ENCODE measurements at places on chromosomes 6 and 20. TPM values are rescaled to one million over a fixed set of nuclear protein-coding genes. Genes with fewer than 3 reads are reported as not detected.

- no peaks in the 10 kb centered on the region for H3K27me3 ChIP-seq
- DNase-seq, result no peak
- H3K4me3 ChIP-seq, result no peak overlapping the region
- peaks cover 3% of the 10 kb centered on the region for H3K36me3 ChIP-seq
- peaks cover 33% of the 10 kb centered on the region for H3K4me1 ChIP-seq
Observed at GRCh38 chr20:64065974-64066343, 3.0 kb downstream of the TCEA2 start.

Gene GSTA2
- not detected for total RNA-seq

Gene ZNF334
- 5.4 TPM for total RNA-seq

DNA sequence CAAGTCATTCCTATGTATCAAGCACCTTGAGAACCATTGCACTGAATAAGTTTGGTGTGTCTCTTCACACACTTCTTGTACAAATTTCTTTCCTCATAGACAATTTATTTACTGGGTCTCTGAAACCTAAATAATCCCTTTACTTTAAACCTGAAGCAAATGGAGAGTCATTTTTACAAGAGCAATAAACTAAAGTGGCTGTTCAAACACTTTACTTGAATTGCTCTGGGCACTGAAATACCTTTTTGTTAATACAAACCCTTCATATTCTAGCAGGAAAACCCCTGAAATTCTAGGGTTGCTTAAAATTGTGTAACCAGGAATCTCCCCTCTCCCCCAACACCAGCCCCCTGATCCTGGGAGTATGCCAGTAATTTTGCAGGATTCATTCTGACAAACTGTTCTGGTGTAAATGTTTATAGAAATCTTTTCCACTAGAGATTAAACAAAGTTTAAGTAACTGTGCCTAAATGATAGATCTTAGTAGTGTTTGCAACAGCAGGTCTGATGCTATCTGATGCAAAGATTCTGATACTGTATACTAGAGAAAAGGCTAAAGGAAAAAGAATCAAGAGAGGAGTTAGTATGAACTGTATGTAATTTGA lies 13.4 kb downstream of the RSPO3 start:
- H3K4me3 ChIP-seq, result no peak overlapping the region
- no peaks in the 10 kb centered on the region for H3K36me3 ChIP-seq
- H3K27ac ChIP-seq, result no peak overlapping the region
- DNase-seq, result no peak
- H3K27me3 ChIP-seq, result no peaks in the 10 kb centered on the region
- peaks cover 4% of the 10 kb centered on the region for H3K4me1 ChIP-seq

DNA sequence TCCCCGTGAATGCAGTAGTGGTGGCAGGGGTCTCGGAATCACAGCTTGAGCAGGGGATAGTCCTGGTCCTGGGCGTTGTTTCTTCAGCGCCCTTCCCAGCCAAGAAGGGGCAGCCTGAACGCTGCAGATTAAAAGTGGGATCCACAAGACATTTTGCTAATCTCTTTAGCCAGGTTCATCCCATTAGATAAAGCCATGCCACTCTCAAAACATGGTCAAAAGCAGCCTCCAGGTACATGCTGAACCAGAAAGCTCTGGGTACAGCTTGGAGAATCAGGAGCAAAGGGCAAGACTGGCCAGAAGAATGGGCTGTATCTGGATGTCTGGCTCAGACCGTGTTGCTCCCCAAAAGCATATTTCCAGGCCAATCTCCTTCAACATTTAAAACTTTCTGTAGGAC lies at the start of gene PRPH2:
TSS of gene PRPH2 (minus strand) at position 101 of the 400 bp plus-strand sequence. CDS start 263 bp downstream, outside the sequence.
- H3K4me1 ChIP-seq, result peaks cover 17% of the 10 kb centered on the region
- no peak for DNase-seq
- H3K4me3 ChIP-seq, result no peak within 1 kb of the TSS

DNA sequence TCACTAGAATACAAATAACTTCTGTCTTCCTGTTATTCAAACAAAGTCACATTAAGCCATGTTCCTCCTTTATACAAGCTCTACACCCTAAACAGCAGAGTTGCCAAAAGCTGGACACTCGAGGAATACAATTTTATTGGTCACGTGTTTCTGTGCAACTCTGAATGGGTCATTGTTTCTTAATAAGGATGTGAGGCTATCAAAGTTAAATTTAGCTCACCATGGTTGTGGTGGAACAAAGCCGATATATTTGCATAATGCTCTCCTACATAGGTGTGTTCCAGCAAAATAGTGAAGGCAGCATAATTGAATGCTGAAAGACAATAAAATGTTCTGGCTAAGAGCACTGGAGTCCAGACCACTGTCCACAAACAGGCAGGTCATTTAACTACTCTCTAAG lies 36.9 kb upstream of the CD2AP start:
- no peak overlapping the region for H3K27ac ChIP-seq
- no peaks in the 10 kb centered on the region for H3K4me1 ChIP-seq
- no peak overlapping the region for H3K4me3 ChIP-seq
- DNase-seq, result no peak

- H3K4me1 ChIP-seq, result no peaks in the 10 kb centered on the region
- no peaks in the 10 kb centered on the region for H3K27me3 ChIP-seq
- H3K36me3 ChIP-seq, result no peaks in the 10 kb centered on the region
- H3K27ac ChIP-seq, result no peak overlapping the region
- no peak overlapping the region for H3K4me3 ChIP-seq
- DNase-seq, result no peak
Observed at GRCh38 chr6:9632026-9632425, 782.8 kb downstream of the TFAP2A start.

- peaks cover 18% of the 10 kb centered on the region for H3K4me1 ChIP-seq
- no peaks in the 10 kb centered on the region for H3K36me3 ChIP-seq
- no peaks in the 10 kb centered on the region for H3K27me3 ChIP-seq
- H3K27ac ChIP-seq, result no peak overlapping the region
Observed at GRCh38 chr6:116034327-116034726, 26.4 kb downstream of the FRK start.

DNA sequence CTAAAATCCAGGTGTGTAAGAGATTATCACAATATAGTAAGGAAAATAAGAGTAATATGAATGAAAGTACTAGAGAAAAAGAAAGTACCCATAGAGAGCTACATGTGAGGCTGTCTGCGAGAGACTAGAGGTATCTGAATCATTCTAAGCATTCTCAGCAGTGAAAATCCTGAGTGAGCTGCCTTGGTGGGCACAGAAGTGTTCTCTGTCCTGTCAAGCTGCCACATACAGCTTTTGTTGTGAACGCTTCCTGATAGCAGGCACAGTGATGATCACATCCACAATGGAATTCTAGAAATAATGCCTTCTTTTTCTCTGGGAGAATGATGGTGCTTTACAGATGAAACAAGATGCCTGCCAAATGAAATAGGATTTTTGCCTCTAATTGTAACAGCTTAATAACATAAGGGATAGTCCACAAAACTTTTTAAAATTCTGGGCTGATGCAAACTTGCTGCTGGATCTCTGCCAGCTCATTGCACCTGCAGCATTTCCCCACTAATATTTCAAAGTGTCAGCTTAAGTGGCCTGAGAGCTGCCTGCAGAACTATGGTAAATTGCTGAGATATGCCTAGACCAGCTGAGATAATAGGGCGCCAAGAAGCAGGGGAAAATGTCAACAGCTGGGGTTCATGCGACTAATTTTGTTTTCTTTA lies 620.5 kb downstream of the DOK5 start:
- no peak overlapping the region for H3K4me3 ChIP-seq
- no peaks in the 10 kb centered on the region for H3K4me1 ChIP-seq
- no peak overlapping the region for H3K27ac ChIP-seq
- no peak for DNase-seq
- H3K27me3 ChIP-seq, result no peaks in the 10 kb centered on the region

Gene ADAM33
- 119 TPM for total RNA-seq

Gene TNFRSF6B
- total RNA-seq, result 16.7 TPM
